Activated naive CD4-positive, alpha-beta T cell treated with anti-CD3 and anti-CD28 coated beads, Interleukin-2, amount 10 ng/mL, durations not matched to agents 7 days and 5 days (primary cell): ENCODE measurements at places on chromosomes 13 and 19.

DNA sequence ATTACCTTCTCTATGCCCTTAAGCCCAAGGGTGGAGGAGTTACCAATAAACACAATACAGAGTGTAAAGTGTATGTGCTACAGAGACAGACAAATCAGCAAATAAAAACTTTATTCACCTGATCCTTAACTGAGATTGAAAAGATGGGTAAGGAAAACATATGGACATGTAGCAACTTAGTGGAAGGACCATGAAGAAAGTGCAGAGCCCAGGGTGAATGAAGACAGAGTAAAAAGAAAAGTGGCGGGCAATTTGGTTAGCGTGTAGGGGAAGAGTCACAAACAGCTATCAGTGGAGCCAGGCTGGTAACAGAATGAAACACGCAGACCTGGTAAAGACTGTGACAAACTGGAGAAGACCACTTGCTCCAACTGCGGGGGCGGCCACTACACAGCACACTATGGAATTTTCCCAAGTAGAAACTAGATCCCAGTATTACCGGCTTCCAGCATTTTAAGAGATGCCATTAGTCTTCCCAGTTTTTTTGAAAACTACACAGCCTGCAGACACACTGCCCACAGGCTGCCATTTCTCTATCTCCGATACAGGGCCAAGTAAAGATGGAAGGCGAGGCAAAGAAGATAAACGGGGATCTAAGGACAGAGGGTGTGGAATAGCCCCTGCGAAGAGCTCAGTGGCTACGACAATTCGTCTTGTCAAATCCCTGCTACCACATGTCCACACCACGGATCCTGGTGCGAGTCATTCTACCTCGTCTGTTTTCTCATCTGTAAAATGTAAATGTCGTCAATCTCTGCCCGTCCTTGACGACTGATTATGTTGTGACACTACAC, 1.2 kb downstream of the UQCRFS1 start:
- H3K27ac ChIP-seq: peak overlapping the region; percentile 99
- peak; percentile 27 for DNase-seq
- peaks cover 32% of the 10 kb centered on the region for H3K36me3 ChIP-seq
- peak overlapping the region; percentile 98 for H3K4me3 ChIP-seq
- H3K27me3 ChIP-seq: peaks cover 4% of the 10 kb centered on the region
- H3K4me1 ChIP-seq: peaks cover 50% of the 10 kb centered on the region

GRCh38 chr19:39759457-39760184, 19.0 kb upstream of the LEUTX start:
- H3K36me3 ChIP-seq: no peaks in the 10 kb centered on the region
- no peaks in the 10 kb centered on the region for H3K4me1 ChIP-seq
- H3K27ac ChIP-seq: no peak overlapping the region
- H3K27me3 ChIP-seq: peaks cover 28% of the 10 kb centered on the region
- no peak for DNase-seq

DNA sequence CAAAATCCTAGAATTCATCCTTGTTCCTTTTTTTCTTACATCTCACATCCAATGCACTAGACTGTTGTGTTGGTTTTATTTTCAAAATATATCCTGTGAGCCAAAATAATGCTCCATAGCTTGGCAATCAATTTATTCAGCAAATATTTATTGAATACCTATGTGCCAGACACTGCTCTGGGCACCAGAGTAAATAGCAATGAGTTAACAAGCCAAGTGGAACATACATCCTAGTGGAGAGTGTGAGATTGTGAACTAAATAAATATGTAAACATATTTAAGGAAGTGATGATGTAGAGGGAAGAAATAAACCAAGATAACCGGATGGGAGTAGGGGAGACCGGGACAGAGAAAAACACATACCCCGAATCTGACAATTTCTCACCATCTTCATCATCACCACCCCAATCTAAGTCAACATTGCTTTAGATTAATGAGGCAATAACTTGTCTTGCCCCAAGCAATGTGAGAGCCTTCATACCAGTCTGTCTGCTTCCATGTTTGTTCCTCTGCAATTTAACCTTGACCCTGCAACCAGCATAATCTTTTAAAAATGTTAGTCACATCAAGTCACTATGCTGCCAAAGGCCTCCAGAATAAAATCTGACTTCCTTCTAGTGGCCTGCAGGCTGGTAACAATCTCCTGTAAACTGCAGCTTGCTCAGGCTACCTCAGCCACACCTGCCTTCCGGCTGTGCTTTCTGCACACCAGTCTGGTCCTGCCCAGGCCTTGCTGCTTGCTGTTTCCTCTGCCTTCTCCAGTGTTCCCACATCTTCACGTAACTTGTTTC, 199.2 kb downstream of the DLEU7 start:
- no peaks in the 10 kb centered on the region for H3K36me3 ChIP-seq
- no peak overlapping the region for H3K27ac ChIP-seq
- H3K4me1 ChIP-seq: no peaks in the 10 kb centered on the region
- peaks cover 11% of the 10 kb centered on the region for H3K27me3 ChIP-seq
- no peak overlapping the region for H3K4me3 ChIP-seq

GRCh38 chr13:113448545-113448884, 4.8 kb downstream of the ADPRHL1 start:
- no peaks in the 10 kb centered on the region for H3K27me3 ChIP-seq
- H3K4me3 ChIP-seq: peak overlapping the region; percentile 55
- no peaks in the 10 kb centered on the region for H3K36me3 ChIP-seq
- no peaks in the 10 kb centered on the region for H3K4me1 ChIP-seq
- no peak for DNase-seq

DNA sequence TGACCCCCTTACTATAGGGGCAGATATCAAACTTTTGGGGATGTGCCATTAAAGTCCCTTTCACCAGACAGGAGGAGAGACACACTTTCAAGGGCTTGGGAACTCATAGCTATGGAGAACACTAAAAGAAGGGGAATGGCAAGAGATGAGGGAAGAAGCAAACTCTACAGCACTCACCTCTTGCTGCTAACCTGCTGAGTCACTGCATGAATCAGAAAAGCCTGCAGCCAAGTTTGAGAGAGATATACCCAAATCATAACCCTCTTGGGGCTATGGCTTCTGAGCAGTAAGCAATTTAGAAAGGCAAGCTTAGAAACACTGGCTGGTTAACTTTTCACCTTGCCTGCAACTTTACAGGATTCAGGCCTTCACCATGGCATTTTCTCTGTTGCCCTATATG, 1028.0 kb downstream of the UQCRFS1 start:
- H3K27ac ChIP-seq: no peak overlapping the region
- no peaks in the 10 kb centered on the region for H3K27me3 ChIP-seq
- H3K36me3 ChIP-seq: no peaks in the 10 kb centered on the region
- no peaks in the 10 kb centered on the region for H3K4me1 ChIP-seq
- H3K4me3 ChIP-seq: no peak overlapping the region

DNA sequence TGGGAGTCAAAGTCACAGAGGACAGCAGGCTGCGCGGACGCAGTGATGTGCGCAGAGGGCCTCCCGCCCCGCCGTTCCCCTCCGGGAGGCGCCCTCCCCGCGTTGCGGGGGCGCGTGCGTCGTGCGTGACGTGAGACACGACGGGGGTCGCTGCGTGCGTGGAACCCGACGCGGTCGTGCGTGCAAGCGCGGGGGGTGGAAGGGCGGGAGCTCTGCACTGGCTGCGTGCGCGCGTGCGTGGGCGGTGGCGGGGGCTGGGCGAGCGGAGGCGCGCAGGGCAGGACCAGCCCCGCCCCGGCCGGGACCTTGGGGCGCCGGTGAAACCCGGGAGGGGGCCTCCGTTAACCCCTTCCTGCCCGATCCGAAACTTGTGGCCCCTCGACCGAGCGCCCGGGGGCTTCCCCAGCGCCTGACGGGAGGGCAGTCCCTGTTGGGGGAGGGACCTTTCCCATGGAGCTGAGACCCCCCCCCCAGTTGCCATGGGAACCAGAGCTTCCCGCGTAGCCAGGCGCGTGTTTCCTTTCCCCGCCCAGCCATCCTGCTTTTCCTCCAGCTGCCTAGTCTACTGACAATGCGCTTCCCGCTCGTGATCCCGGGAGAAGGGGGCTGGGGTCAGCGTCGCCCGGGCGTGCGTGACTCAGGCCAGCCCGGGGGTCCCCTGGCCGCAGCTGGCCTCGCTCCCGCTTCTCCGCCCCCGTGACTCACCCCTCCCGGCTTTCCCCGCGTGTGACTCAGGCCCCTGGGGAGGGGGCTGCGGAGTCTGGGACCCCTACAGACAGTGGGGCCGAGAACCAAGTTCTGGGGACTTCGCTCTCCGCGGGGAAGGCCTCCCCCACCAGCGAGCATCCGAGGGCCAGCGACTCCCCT, 7.3 kb upstream of the HOOK2 start:
- H3K4me3 ChIP-seq: peak overlapping the region; percentile 83
- H3K27me3 ChIP-seq: no peaks in the 10 kb centered on the region
- peaks cover 43% of the 10 kb centered on the region for H3K4me1 ChIP-seq

DNA sequence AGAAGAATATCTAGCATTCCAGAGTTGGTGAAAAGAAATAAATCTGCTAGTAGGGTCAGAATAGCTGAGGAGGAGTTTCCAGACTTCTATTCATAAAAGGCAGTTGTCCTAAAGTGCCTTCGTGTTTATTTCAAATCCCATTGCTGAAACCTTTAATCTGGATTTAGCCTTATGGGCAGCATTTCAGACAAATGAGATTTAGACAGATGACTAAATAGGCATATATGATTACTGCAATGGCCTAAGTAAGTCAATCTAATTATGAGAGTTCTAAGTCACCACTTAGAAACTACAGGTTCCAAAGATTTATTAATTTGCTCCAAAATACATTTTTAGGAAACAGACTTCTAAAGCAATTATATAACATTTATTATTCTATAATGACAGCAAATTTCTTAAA, 368.7 kb downstream of the LIG4 start:
- DNase-seq: no peak
- H3K4me3 ChIP-seq: no peak overlapping the region
- no peak overlapping the region for H3K27ac ChIP-seq
- H3K36me3 ChIP-seq: no peaks in the 10 kb centered on the region
- no peaks in the 10 kb centered on the region for H3K27me3 ChIP-seq
- no peaks in the 10 kb centered on the region for H3K4me1 ChIP-seq

- H3K36me3 ChIP-seq: peaks cover 14% of the 10 kb centered on the region
- peaks cover 29% of the 10 kb centered on the region for H3K4me1 ChIP-seq
- no peak overlapping the region for H3K27ac ChIP-seq
- no peaks in the 10 kb centered on the region for H3K27me3 ChIP-seq
- DNase-seq: no peak
Observed at GRCh38 chr19:3517638-3518037, 11.5 kb downstream of the FZR1 start.

GRCh38 chr13:108003626-108004025, 211.7 kb downstream of the LIG4 start:
- no peaks in the 10 kb centered on the region for H3K4me1 ChIP-seq
- H3K4me3 ChIP-seq: no peak overlapping the region
- H3K36me3 ChIP-seq: no peaks in the 10 kb centered on the region
- no peaks in the 10 kb centered on the region for H3K27me3 ChIP-seq
- DNase-seq: no peak

DNA sequence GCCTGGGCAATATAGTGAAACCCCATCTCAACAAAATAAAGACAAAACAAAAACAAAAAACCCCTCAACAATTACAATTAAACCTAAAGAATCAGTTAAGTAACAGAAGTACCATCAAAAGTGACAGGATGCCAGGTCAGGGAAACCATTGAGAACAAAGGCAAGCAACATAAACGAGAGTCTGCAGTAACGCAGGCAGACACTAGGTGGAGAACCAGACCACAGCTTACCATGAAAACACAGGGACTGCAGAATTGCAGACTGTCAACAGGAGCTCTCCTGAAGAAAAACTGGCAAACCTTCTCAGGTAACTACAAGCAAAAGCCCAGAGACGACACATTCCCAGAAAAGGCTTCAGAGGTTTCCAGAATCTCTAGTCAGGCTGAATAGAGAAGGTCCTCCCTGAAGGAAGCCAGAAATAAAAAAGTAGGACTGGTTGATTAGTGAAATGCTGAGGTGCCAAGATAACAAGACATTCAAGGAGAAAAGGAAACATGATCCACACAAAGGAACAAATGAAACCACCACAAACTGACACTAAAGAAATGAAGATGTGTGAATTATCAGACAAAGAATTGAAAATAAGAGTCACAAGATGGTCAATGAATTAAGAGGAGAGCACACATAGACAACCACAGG, 2.2 kb upstream of the ZNF665 start:
- peak overlapping the region; percentile 29 for H3K27ac ChIP-seq
- peak; percentile 83 for DNase-seq
- H3K27me3 ChIP-seq: no peaks in the 10 kb centered on the region
- peak overlapping the region; percentile 32 for H3K4me3 ChIP-seq

- H3K4me1 ChIP-seq: no peaks in the 10 kb centered on the region
- H3K36me3 ChIP-seq: no peaks in the 10 kb centered on the region
- H3K27ac ChIP-seq: no peak overlapping the region
- no peak overlapping the region for H3K4me3 ChIP-seq
- H3K27me3 ChIP-seq: no peaks in the 10 kb centered on the region
- DNase-seq: no peak
Observed at GRCh38 chr19:3632739-3633558, 6.4 kb upstream of the CACTIN start.

- H3K27me3 ChIP-seq: no peaks in the 10 kb centered on the region
- no peaks in the 10 kb centered on the region for H3K4me1 ChIP-seq
- H3K36me3 ChIP-seq: no peaks in the 10 kb centered on the region
- no peak overlapping the region for H3K4me3 ChIP-seq
Observed at GRCh38 chr13:91523116-91523515, 124.7 kb downstream of the GPC5 start.

DNA sequence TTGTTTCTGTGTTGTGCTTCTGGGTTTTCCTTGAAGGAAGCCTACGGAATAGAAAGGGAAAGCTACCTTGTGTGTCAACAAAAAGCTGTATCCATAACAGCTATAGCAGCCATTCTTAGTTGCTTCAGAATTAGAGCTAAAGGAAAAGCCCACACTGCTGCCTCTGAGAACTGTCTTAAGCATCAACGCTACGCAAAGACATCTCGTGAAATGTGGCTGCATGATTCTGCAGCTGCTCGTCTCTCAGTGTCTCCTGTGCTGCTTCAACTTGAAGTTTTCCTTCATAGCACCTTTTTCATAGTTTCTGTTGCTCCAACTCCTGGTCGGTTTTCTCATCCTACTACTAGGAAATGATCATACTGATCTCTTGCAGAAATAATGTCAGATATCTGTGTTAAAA, 140.9 kb upstream of the MAB21L1 start:
- no peak for DNase-seq
- H3K4me3 ChIP-seq: no peak overlapping the region
- H3K27ac ChIP-seq: no peak overlapping the region
- peaks cover 25% of the 10 kb centered on the region for H3K4me1 ChIP-seq
- no peaks in the 10 kb centered on the region for H3K27me3 ChIP-seq

GRCh38 chr19:38898788-38899446, 501 bp downstream of the SIRT2 start:
- no peaks in the 10 kb centered on the region for H3K27me3 ChIP-seq
- no peak for DNase-seq
- H3K4me1 ChIP-seq: peaks cover 40% of the 10 kb centered on the region
- H3K4me3 ChIP-seq: peak overlapping the region; percentile 84
- peaks cover 15% of the 10 kb centered on the region for H3K36me3 ChIP-seq

- H3K27me3 ChIP-seq: no peaks in the 10 kb centered on the region
- H3K4me1 ChIP-seq: peaks cover 70% of the 10 kb centered on the region
- DNase-seq: no peak
Observed at GRCh38 chr19:10766049-10766623, 48.3 kb downstream of the DNM2 start.

GRCh38 chr13:48161530-48162179, 66.8 kb upstream of the MED4 start:
- DNase-seq: no peak
- no peak overlapping the region for H3K27ac ChIP-seq
- no peaks in the 10 kb centered on the region for H3K36me3 ChIP-seq
- H3K27me3 ChIP-seq: no peaks in the 10 kb centered on the region
- peaks cover 27% of the 10 kb centered on the region for H3K4me1 ChIP-seq

GRCh38 chr13:110576070-110576394, 14.5 kb upstream of the RAB20 start:
- no peak for DNase-seq
- H3K27ac ChIP-seq: no peak overlapping the region
- no peak overlapping the region for H3K4me3 ChIP-seq
- H3K36me3 ChIP-seq: no peaks in the 10 kb centered on the region
- H3K4me1 ChIP-seq: peaks cover 14% of the 10 kb centered on the region
- peaks cover 72% of the 10 kb centered on the region for H3K27me3 ChIP-seq
